Lower leg skin (tissue), 4 donors: ENCODE measurements at places on chromosomes 5 and 9. TPM values are rescaled to one million over a fixed set of nuclear protein-coding genes. Genes with fewer than 3 reads are reported as not detected.

GRCh38 chr5:150544611-150545219 is 36.8 kb downstream of the NDST1 start:
- peak; percentile 38 for DNase-seq

GRCh38 chr9:27717991-27718390 is 144.7 kb upstream of the C9orf72 start:
- DNase-seq = no peak

- peak; percentile 36 for DNase-seq
Observed at GRCh38 chr5:14016549-14016948, 72.1 kb upstream of the DNAH5 start.

- DNase-seq = no peak
Observed at GRCh38 chr5:76941000-76941399, 11.8 kb upstream of the CRHBP start.

GRCh38 chr5:160496784-160497183 is 75.1 kb downstream of the PTTG1 start:
- no peak for DNase-seq

DNA sequence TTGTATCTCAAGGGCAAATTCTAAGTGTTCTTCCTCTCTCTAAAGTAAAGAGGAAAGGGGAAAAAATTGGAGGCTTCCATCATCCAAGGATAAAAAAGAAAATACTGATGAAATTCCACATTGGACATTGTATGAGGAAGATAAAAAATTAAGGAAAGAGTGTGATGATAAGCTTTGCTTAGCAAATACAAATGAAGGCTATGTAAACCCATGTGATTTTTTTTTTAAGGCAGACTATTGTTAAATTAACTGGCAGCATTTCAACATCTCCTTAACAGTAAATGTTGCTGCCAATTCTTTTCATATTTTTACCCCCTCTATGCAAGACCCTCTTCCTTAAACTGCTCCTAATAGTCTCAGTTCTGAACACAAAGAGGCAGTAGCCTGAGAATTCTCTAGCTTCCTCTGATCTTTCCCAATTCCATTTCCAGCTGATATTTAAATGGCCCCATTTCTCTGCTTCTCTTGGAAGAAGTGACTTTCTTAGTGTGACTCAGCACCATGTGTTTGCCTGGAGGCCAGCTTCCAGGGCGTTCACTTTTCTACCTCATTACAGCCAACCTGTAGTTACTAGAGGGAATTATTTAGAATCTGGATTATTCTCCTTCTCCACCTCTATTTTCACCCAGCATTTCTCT is 159.7 kb downstream of the TLE1 start:
- peak; percentile 75 for DNase-seq

DNA sequence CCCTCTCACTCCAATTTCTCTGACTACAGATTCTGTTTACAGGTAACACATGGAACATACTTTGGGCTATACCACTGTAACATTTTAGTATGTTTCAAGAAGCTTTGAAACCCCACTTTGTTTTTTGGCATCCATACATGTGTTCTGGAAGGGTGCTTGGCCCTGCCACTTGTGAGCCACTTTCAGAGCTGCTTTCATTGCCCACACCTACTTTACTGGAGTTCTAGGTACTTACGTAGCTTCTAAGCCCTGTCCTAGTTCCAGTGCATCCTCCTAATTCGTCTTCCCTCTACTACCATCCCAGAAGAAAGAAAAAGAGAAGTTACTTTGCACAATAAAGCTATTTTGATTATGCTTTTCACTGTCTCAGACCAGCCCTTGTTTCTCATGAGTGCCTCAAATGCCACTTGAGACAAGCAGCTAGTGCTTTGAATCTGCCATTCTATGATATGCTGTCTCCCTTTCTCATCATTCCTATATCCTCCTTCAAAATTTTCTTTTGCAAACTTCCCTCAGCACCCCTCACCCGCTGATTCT is 26.5 kb upstream of the C5orf47 start:
- DNase-seq = no peak

The NR4A3 gene
- total RNA-seq = 1.8 TPM

The SPATA6L gene
- 3.5 TPM for total RNA-seq

The SLC1A3 gene
- total RNA-seq = 10.1 TPM

The IL4 gene
- not detected for total RNA-seq

The F2R gene
- total RNA-seq = 63.9 TPM
